SK-N-SH treated with all-trans-retinoic acid at 6 μM for 48 hours (cell line): ENCODE measurements at places on chromosomes 6 and 20.

GRCh38 chr6:37623666-37624065 is 74.0 kb downstream of the MDGA1 start:
- no peak for ATAC-seq

DNA sequence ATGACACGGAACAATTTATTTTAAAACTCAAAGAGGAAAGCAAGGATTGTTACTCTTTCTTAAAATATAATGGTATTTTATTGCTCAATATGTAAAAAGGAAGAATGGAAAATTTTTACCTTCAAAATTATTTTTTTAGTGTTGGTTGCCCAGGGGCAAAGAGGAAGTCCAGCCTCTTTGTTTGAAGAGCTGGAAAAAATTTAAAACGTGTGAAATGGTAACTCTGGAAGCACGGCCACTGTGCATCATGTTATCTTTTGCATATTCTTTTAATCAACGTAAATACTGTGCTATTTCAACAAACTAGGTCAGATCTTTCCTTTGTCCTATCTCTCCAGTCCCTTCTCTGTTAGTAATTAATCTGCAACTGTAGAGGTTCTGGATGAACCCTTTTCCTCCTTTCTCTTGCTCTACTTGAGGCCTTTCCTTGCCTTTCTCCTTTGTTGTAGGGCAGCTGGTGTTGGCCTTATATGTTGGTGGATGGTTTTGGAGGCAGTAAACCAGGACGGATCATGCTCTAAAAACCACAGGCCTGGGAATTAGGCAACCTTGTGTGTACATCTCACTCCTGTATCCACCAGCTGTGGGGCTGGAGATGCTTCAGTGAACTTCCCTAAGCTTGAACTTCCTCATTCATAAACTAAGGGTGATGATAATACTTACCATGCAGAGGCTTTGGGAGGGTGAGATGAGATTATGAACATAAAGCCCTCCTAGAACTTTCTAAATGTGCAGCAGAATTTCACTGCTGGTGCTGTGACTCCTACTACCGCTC is 143.3 kb downstream of the PRL start:
- no peak for ATAC-seq

GRCh38 chr6:105560611-105561066 is 157.8 kb upstream of the PREP start:
- ATAC-seq: no peak

GRCh38 chr20:55166063-55166462 is 690.7 kb downstream of the DOK5 start:
- no peak for ATAC-seq

- peak; percentile 97 for ATAC-seq
Measured at GRCh38 chr6:16277101-16277981, 39.0 kb downstream of the GMPR start.

DNA sequence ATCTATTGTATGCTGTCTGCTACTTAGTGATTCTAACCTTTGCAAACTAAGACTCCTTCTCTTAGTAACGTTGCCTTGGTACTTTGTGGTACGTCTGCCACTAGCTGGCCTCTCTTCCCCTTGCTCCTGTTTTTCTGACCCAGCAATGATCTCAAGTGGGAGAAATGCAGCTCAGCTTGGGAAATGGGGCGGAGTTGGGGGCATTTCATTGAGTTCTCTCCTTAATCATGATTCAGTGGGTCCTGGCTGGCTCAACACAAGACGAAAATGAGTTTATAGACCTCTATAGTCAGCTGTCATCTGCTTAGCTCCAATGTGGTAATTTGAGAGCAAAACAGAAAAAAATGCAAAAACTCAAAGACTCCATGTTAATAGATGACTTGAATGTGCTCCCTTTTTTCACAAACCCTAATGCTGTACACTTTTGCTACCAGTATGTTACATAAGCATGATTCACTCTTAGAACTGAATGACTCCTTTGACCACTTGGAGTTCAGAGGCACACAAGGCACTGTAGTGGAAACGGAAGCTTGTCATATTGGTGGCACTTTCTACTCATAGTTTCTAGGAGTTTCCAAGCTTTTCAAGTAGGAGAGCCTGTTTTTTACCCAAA is 55.3 kb upstream of the SOX4 start:
- peak; percentile 43; the same call in 2 of the 3 replicates for ATAC-seq

DNA sequence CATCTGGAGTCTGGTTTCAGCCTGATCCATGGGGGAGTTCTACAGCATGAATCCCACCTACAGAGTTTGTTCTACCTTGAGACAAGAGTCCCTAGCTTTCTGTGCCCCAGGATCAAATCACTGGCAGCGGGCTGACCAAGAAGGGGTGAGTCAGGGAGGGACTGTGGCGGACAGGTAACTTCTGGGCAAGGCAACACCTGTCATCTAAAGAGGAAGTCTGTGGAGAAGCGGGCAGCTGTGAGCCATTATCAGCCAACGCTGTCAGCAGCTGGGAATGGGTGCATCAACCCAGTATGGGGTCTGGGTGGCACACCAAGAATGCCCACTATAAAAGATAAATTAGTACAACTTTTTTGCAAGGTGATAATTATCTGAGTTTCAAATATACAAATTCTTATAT is 45.9 kb downstream of the UBE3D start:
- no peak for ATAC-seq

GRCh38 chr6:139367810-139368351 is 6.6 kb downstream of the CITED2 start:
- ATAC-seq: peak; percentile 2; the same call in 1 of the 3 replicates

GRCh38 chr20:50272030-50272723 is 81.5 kb downstream of the CEBPB start:
- ATAC-seq: no peak

DNA sequence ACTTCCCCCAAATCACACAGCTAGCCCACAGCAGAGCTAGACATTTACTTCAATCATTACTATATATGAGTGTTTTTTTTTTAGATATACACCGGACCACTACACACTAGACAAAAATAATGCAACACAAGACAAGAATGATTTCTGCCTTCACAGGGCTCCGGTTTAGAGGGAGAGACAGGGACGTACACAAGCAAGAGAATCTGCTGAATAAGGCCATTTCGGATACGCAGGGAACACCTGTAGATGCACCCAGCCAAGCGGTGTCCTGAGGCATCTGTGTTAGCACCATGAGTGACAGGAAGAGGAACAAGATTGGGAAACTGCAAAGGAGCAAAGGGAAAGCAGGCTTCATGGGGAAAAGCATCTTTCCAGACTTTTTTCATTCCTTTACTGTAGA is 45.7 kb downstream of the HS3ST5 start:
- ATAC-seq: no peak

- ATAC-seq: peak; percentile 70
Measured at GRCh38 chr6:21942897-21943296, 349.3 kb downstream of the SOX4 start.

GRCh38 chr20:25867776-25868649 is 171.4 kb upstream of the ZNF337 start:
- peak; percentile 66 for ATAC-seq

- no peak for ATAC-seq
Measured at GRCh38 chr6:36150283-36150682, 20.0 kb downstream of the MAPK13 start.

DNA sequence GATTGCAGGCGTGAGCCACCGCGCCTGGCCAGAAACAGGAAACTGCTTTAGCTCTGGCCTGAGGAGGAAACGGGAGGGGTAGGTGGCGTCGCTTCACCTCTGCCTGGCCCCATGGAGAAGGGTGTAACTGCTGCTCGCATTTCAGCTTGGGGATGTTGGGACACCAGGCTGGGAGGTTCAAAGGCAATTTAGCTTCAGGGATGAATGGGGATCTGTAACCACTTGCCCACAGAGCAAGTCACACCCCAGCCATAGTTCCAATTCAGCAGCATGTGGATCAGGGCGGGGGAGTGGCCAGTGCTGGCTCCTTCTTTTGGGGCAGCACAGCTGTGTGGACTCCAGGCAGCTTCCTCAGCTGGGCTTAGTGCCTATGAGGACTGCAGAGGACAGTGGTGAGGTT is 34.8 kb upstream of the NUP153 start:
- peak; percentile 27; the same call in 1 of the 3 replicates for ATAC-seq

DNA sequence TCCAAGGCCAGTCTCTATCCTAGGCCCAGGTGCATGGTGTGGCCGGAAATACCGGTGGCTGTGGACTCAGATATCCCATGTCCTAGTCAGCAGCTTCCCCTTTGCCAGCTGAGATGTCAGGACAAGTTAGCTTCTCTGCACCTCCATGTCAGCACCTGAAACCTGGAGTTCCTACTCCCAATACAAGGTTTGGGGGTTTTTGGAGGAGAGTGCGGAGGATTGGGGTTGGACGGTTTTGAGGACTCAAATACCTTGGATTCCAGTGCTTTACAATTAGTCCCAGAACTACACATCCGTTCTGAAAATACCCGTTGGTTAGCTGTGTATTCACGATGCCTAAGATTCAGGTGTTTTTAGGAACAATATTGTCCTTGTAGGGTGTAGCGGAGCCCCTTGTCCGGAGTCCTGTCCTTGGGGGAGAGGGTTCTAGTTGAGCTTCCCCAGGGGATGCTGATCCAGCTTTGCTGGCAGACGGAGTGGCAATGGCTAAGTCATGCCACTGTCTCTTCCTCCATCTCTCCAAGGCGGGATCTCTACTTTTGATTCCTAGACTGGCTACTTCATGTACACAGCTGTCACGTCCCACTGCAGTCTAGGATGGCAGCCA is 45.0 kb downstream of the ADNP start:
- no peak; the same call in 1 of the 3 replicates for ATAC-seq

DNA sequence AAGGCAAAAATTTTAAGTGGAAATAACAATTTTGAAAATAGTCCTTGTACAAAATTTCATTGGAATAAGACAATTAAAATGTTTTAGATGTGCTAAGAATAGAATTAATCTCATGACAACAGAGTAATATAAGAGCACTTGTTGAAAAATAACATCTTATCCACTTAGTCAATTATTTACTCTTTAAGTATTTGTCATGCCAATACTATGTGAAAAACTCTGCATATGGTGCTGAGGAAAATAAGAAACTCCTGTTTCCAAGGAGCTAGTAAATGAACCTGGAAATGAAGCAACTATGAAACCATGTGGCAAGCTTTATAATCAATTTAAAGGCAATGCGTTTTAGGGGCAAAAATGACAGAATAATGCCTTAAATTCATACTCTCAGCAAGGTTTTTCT is 42.7 kb upstream of the HCRTR2 start:
- ATAC-seq: no peak

DNA sequence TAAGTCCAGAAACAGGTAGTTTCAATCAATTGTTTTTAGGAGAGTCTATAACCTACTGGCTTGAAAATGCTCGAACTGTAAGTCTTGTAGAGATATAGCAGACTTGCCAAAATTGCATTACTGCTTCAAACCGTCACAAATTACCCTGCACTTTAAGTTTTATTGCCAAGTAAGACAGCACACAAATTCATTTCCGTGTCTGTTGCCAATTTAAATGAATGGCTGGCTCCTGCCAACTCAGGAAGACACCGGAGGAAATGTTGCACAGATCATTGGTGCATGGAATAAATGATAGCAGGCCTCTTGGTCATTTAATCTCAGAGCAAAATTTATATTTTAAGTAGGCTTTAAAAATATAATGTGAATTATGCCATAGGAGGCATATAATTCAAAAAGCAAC is 438.1 kb downstream of the HACE1 start:
- ATAC-seq: no peak

DNA sequence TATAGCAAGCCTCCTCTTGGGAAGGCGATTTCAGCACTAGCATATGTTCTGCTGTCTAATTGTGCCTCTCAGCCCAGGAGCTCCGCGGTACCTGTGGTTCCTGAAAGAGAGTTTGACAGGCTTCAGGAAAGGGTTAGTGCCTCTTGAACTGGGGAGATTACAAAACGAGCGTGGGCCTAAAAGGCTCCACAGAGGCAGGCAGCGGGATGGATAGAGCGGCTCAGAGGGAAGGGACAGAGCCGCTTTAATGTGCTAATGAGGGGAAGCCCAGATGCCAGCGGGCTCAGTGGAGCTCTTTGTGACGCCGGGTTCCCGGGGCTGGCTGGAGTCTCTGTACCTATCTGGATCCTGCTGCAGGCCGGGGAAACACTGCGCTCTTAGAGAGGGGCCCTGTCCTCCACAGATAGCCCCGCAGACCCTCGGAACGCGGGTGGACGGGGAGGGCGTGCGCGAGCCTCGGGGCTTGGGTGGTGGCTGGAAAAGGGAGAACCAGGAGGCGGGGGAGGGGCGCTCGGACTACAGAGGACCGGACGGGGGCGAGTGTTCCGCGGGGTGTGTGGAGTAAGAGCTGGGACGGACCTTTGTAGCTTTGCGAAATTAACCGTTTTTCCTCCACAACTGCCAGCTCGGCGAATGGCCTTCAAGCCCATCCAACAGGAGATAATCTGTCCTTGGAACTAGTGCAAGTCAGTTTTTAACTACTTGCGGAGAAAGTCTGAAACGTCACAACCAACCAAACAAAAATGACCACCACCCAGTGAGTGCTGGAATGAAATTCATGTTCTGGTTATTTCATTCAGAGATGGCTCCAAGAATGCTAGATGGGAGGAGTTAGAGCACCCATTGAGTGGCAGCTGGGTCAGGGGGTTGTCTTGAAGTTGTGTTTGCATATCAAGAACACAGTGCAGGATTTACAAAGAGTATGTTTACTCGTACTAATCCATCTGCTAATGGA is 13.0 kb downstream of the SLC35F1 start:
- peak; percentile 55 for ATAC-seq

GRCh38 chr6:153129873-153130514 is 1.1 kb downstream of the RGS17 start:
- ATAC-seq: peak; percentile 74

- no peak for ATAC-seq
Measured at GRCh38 chr6:92790381-92790780, 629.0 kb downstream of the EPHA7 start.

DNA sequence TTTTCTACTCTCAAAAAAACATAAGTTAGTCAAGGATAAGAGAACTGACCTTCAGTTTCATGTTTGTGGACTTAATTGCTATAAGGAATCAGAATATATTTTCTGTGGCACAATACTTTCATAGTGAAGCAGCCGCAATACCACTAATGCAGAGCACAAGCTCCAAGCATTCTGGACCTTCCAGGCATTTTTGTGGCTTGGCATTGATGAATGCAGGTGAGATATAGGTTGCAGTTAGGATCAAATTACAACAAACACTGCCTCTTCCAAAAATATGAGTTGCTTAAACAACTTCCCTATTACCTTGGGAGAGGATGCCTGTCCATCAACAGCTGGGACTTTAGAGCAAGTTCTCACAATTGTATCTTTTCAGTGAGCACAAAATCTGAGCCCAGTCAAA is 162.8 kb upstream of the RSPO3 start:
- ATAC-seq: no peak

GRCh38 chr6:154301839-154302752 is 54.5 kb downstream of the IPCEF1 start:
- peak; percentile 81 for ATAC-seq

- no peak for ATAC-seq
Measured at GRCh38 chr6:119249319-119249718, 100.2 kb downstream of the MAN1A1 start.

DNA sequence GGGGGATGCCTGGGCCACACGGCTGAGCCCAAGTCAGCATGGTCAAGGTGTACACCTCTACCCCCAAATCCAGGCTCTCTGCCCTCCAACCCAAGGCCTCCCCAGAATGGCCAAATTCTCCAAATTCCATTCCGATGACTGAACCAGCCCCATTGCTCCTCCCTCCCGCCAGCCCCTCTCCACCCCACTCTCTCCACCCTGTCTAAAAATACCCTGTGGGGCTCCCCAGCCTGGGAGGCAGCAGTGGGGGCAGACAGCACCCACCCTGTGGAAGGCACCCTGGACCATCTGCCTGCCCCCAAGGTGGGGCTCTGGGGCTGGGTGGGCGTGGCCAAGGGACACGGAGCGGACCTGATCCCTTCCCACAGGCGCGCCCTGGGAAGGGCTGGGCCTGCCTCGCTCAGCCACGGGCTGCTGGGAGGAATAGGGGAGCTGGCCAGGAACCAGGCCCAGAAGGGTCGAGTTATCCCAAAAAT is 11.4 kb downstream of the TEAD3 start:
- peak; percentile 60 for ATAC-seq
